GM12878 (cell line): ENCODE measurements at places on chromosomes 1 and 21. TPM values are rescaled to one million over a fixed set of nuclear protein-coding genes. Genes with fewer than 3 reads are reported as not detected.
A peak's percentile ranks its signal among the peaks of the same experiment; 100 is the strongest.

The SPRR1B gene
- total RNA-seq = not detected in 2 replicates

The RAB25 gene
- 0.29 and 0.36 TPM in 2 replicates for total RNA-seq

The KCNH1 gene
- total RNA-seq = not detected in 2 replicates

The CLDN14 gene
- 9.6 and 11.2 TPM in 2 replicates for total RNA-seq

The LYSMD1 gene
- 7.8 and 8.0 TPM in 2 replicates for total RNA-seq

GRCh38 chr1:51642739-51643142, 25.8 kb downstream of the OSBPL9 start:
- H3K27ac ChIP-seq = no peak overlapping the region
- H3K4me1 ChIP-seq = no peaks in the 10 kb centered on the region
- no peak overlapping the region for H3K4me3 ChIP-seq
- H3K27me3 ChIP-seq = no peaks in the 10 kb centered on the region
- H3K36me3 ChIP-seq = no peaks in the 10 kb centered on the region

DNA sequence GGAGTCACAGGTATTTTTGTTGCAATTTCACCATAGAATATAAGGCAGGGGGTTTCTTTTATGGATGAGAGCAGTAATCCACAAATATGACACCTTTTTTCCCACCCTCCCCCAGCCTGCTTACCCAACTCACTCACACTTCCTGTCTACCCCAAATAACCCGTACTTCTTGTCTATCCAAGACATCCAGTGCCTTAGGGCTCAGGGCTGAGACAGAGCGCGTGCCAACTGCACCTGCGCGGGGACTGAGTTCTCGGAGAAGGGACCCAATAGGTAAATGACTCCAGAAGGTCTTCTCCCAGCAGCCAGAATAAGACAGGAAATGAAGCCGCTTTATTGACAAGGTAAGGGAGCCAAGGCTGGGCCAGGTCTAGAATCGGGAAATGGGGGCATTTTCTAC, 369.1 kb downstream of the SIPA1L2 start:
- no peak overlapping the region for H3K27ac ChIP-seq
- H3K27me3 ChIP-seq = no peaks in the 10 kb centered on the region; the same call in 1 of the 2 replicates

DNA sequence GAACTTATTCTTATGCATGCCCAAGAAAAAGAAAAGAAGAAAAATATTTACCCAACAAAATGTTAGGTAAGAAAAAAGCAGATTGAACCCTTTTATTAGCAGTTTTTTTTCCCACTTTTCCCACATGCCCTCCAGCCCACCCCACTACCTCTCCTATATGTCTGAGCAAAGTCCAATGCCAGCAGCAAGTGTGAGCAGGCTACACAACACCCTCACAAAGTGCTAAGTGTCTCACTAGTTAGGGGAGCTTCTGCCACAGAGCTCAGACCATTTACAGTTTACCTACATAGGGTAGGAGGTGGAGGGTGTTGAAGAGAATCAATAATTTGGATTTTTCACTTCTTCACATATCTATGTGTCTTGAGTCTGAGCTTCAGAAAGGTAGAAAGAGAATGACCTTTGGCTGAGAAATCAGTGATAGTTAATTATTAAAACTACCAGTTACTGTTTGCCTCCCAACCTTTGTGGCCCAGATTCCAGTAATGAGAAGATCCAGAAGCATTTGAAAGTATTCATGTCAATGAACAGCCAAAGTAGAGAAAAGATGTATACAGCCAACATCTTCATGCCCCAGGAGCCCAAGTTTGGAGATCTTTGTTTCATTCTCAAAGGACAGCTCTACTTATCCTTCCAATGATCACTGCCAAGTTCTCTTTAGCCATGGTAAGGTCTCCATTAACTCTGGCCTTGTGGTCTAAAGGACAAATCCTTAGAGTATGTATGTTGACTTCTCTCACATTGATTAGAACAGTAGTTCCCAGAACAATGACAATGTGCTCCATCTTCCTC, 26.2 kb downstream of the OR10J5 start:
- no peaks in the 10 kb centered on the region for H3K4me1 ChIP-seq
- no peaks in the 10 kb centered on the region for H3K36me3 ChIP-seq
- H3K27ac ChIP-seq = no peak overlapping the region
- H3K27me3 ChIP-seq = no peaks in the 10 kb centered on the region

DNA sequence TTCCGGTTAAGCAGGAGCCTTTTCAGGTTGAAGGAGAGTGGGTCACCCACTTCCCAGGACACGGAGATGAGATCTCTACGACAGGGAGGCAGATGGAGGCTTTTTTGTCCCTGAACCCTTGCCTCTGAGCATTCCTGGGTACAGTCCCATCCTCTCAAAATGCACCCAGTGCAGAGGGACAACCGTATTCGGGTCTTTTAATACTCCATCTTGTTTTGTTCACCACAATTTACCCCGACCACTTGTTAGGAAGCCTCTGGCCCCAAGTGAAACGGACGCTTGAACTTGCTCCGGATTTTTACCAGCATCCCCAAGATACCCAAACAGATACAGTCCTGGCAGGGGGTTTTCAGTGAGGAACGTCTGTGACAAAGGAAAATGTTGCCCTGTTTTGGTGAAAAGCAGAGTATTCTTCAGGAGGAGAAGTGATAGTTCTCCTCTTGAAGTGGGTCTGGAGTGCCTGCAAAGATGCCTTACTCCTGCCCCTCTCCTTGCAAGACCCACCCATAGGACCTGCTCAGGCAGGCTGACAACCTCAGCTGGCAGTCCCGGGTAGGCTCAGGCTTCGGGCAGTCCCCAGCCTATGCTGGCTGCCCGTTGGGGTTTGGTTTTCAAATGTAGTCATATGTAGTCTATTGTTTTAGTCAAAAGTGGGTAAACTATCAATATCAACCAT, 669 bp upstream of the ARL8A start:
- no peak for DNase-seq
- H3K27me3 ChIP-seq = no peaks in the 10 kb centered on the region
- H3K4me3 ChIP-seq = peak overlapping the region; percentile 86

DNA sequence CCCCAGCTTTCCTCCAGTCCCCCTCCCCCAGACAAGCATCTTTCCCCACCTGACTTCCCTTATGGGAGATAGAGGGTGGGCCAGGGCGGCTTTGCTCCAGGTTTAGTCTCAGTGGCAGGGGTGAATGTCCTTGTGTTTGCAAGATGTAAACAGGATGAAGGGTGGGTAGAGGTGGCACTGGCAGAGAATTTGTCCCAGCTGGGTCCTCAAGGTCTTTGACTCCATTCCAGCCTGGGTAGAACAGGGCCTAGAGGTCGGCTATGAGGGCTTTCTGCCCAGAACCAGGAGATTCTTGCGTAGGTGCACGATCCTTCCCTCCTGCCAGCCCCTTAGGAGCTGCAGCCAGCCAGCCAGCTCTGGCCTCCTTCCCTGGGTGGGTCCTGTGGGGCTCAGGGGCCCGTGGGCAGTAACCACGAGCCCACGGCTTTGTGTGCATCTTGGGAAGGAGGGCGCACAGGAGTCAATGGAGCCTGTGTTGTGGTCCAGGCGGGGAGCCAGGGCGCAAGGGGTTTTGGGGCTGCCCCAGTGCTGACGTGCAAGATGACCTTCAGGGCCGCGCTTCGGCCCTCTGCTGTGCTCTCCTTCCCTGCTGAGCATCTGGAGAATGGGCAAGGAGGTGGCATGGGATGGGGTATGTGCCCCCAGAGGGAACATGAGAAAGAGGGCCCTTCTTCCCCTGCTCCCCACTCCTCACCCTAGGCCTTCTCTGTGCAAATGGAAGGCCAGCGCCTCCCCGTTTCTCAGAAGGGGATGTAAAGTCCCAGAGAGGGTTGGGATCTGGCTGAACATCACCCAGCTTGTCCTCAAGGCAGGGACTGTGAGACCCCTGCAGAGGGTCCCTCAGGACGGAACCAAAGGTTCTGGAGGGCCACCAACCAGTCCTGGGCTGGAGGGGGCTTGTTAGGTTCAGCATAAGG, 15.7 kb downstream of the POU3F1 start:
- H3K36me3 ChIP-seq = no peaks in the 10 kb centered on the region; the same call in 1 of the 2 replicates
- H3K27ac ChIP-seq = peak overlapping the region; percentile 79
- peaks cover 52% of the 10 kb centered on the region for H3K4me1 ChIP-seq
- DNase-seq = no peak
- H3K4me3 ChIP-seq = 0 out of 2 replicates have a peak overlapping the region, but pooled peaks have one; percentile 19

DNA sequence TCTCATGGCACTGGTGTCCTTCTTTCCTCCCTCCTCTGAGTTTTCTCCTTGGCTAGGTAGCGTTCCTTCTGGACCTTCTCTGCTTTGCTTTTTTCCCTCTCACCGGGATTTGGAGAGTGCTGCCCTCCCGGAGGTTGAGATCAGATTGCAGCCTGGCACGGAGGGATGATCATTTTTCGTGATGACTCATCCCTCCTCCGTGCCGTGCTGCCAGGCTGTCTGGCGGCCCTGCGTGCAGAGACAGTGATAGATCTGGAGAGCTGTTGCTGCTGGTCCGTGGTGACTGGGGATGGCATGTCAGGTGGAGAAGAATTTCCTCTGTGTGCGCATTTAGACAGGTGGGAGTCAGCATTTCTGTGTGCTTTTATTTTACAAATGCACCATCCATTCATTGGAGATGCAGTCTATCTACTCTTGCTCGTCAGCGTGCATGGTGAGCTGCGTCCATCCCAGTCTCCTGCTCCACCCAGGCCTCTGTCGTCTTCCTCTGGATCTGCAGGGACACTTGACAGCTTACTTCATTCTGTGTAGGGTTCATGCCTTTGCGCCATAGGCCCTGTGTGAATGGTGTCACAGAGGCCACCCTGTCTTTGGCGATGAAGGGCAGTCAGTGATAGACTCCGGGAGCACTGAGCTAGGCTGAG, 104.4 kb downstream of the PCBP3 start:
- no peak for DNase-seq
- H3K27me3 ChIP-seq = no peaks in the 10 kb centered on the region
- no peak overlapping the region for H3K27ac ChIP-seq

DNA sequence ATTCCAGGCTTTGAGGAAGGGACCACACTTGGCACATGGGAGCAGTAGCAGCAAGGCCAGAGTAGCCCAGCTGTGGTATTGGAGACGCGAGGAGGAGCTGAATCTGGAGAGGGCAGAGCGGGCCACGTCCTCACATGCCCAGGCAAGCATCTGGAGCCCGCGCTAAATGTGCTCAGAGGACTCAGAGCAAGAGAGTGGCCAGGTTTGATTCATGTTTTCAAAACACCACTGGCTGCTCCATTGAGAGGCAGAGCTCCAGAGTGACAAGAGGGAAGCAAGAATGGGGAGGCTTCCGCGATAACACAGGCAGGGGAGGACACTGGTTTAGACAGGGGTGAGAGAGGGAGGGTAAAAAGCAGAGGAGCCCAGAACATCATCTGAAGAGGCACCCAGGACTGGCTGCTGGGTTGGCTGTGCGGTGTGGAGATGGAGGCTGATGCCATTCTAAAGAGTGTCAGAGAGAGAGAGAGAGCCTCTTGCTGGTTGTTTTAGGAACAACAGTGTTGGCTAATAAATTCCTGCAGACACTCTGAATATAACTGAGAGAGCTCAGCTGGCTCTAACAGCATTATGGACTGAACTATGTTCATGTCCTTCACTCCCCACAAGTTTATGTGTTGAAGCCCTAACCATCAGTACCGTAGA, 32.3 kb downstream of the RCAN1 start:
- DNase-seq = no peak
- H3K4me3 ChIP-seq = no peak overlapping the region
- peaks cover 14% of the 10 kb centered on the region; the same call in 1 of the 2 replicates for H3K4me1 ChIP-seq
- no peaks in the 10 kb centered on the region for H3K36me3 ChIP-seq

DNA sequence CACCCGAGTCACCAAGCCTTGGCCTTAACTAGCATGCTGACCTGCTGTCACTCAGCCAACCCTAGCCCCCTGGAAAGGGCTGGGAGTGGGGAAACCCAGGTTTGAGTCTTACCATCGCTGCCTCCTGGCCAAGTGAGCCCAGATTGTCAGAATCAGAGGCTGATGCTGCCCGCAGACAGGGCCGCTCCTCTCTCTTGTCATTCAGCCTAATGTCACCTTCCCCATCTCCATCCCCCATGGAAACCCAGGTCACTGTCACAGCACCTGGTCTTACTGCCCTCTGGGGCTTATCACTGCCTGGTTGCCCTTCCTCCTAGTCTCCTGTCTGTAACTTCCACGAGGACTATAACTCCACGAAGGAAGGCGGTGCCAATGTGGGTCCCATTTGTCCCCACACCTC, 53.6 kb upstream of the CASZ1 start:
- no peak for DNase-seq
- peaks cover 3% of the 10 kb centered on the region; the same call in 1 of the 2 replicates for H3K27me3 ChIP-seq
- no peak overlapping the region for H3K27ac ChIP-seq
- no peaks in the 10 kb centered on the region for H3K4me1 ChIP-seq

GRCh38 chr21:25987531-25987930, 183.0 kb downstream of the APP start:
- no peak for DNase-seq
- no peaks in the 10 kb centered on the region for H3K27me3 ChIP-seq
- H3K36me3 ChIP-seq = no peaks in the 10 kb centered on the region
- no peaks in the 10 kb centered on the region for H3K4me1 ChIP-seq

DNA sequence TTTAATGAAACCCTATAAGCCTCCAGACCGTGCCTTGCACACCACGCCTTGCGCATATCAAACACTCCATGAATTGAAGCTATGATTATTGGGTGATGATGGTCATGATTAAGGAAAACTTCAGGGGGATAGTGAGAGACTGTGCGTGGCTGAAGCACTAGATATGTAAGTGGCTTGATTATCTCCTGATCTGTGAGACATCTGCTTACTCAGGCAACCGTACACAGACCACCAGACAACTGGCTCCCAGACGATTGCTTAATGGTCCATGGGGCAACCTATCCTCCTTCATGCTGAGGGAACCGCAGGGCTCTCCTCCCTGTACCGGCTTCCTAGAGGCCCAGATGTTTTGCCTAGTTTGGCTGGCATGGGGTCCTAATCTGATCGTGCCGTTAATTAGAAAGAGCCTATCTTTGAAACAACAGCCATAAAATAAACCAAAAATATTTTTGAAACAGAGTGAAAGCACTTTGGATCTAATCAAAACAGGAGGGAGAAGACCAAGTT, 51.6 kb downstream of the IRF2BP2 start:
- H3K27me3 ChIP-seq = no peaks in the 10 kb centered on the region
- H3K4me1 ChIP-seq = no peaks in the 10 kb centered on the region
- DNase-seq = no peak
- no peak overlapping the region for H3K27ac ChIP-seq
- H3K4me3 ChIP-seq = no peak overlapping the region

DNA sequence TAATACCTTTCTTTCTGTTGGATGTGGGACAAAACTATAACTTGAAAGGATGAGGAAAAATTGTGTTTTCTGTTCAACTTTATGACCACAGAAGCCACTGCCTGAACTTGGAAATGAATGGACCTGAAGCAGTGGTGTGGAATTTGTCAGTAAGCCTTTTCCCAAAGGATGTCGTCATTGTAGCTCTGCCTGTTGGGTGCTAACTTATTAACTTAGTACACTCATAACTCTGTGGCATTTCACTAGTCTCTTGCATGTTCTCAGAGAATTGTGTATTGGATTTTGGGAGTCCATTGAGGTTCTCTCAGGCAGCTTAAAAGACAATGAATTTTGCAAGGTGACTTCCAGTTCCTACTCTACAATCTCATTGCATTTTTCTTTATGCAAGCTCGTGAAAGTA, 49.6 kb downstream of the KCNK2 start:
- no peak overlapping the region for H3K4me3 ChIP-seq
- no peak for DNase-seq
- H3K4me1 ChIP-seq = no peaks in the 10 kb centered on the region
- no peaks in the 10 kb centered on the region for H3K36me3 ChIP-seq

DNA sequence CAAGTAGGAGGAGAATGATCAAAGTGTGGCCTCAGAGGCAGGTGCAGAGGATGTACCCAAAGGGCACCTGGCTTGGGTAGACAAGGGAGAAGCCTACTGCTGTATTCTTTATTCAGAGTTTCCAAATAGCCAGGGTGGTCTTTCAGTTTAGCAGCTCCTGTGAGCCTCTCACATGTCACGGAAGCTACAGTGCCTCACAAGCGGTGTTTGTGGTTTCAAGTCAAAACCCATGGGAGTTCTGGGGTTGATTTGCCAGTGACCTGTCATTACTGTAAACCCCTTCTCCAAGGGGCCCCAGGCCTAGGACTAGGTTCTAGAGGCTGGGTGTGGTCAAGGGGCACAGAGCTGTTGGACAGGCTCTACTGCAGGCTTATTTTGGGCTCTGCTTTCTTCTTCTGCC, 10.2 kb upstream of the IL10 start:
- no peak for DNase-seq
- no peaks in the 10 kb centered on the region for H3K36me3 ChIP-seq
- H3K4me3 ChIP-seq = no peak overlapping the region
